ENCODE measurements at places on chromosomes 3 and 15.

- DNase-seq = no peak
These were observed 14.9 kb upstream of the DPH6 start for GRCh38 chr15:35560870-35561269.

GRCh38 chr3:54259636-54260035 is 137.3 kb downstream of the CACNA2D3 start:
- no peak for DNase-seq

GRCh38 chr15:67955252-67955651 is 98.9 kb upstream of the PIAS1 start:
- no peak for DNase-seq

- no peak for DNase-seq
These were observed 74.8 kb upstream of the WDR72 start for GRCh38 chr15:53834214-53834613.

- peak; percentile 67 for DNase-seq
These were observed at the start of gene WDR72 for GRCh38 chr15:53759411-53759931. WDR72 (minus strand) TSS chr15:53759663; CDS start chr15:53733149, 26,514 bp downstream.

- DNase-seq = no peak
These were observed 4.3 kb downstream of the TMPRSS7 start for GRCh38 chr3:112038863-112039262.

DNA sequence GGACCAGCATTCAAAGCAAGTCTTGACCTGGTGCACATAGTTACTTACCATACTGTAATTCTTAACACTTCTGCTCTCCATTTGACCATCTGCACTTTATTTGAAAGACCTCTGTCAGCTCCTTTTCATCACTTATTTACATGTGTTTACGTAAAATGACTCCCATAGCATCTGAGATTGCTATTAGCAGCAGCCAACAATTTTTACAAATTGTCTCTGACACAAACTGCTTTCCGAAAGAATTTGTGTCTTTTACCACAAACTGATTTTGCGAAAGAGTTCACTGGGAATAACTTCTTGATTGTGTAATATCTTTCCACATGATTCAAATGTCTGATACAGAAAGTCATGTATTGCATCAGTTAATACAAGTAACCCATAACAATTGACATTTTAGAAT is 144.1 kb upstream of the PEX5L start:
- DNase-seq = no peak

DNA sequence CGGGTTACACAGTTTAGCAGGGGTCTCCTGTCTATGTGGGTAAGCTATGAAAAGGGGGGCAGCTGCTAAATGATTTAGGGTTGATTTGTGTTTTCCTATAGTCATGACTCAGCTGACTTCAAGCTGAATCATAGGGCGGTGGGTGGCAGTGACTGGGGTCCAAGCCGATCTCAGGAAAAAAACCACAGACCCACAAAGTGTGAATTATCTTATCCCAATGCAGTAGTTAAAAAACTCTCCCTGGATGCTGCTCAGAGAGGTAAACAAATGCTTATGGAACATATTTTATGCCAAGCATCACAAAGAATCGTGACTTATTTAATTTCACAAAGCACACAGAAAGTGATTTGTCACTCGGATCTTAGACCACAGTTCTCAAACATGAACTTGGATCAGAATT is 18.4 kb upstream of the TOPAZ1 start:
- no peak for DNase-seq

Data from neural progenitor cell (in vitro differentiated cells).